ENCODE measurements at places on chromosomes 13 and 19.

- DNase-seq = peak; percentile 88
- H3K4me3 ChIP-seq = no peak overlapping the region
- peaks cover 10% of the 10 kb centered on the region for H3K36me3 ChIP-seq
- no peaks in the 10 kb centered on the region for H3K4me1 ChIP-seq
- H3K27ac ChIP-seq = no peak overlapping the region
- no peaks in the 10 kb centered on the region for H3K27me3 ChIP-seq
Observed at GRCh38 chr19:11496391-11497163, 9.1 kb downstream of the ZNF653 start.

- peak overlapping the region; percentile 50 for H3K4me3 ChIP-seq
- no peaks in the 10 kb centered on the region for H3K36me3 ChIP-seq
- peaks cover 44% of the 10 kb centered on the region for H3K4me1 ChIP-seq
- H3K27ac ChIP-seq = peak overlapping the region; percentile 93
- DNase-seq = peak; percentile 92
Observed at GRCh38 chr19:18416778-18417249, 2.4 kb upstream of the SSBP4 start.

- H3K4me1 ChIP-seq = no peaks in the 10 kb centered on the region
- H3K27me3 ChIP-seq = no peaks in the 10 kb centered on the region
- no peaks in the 10 kb centered on the region for H3K36me3 ChIP-seq
Observed at GRCh38 chr13:97139691-97140090, 82.4 kb upstream of the MBNL2 start.

DNA sequence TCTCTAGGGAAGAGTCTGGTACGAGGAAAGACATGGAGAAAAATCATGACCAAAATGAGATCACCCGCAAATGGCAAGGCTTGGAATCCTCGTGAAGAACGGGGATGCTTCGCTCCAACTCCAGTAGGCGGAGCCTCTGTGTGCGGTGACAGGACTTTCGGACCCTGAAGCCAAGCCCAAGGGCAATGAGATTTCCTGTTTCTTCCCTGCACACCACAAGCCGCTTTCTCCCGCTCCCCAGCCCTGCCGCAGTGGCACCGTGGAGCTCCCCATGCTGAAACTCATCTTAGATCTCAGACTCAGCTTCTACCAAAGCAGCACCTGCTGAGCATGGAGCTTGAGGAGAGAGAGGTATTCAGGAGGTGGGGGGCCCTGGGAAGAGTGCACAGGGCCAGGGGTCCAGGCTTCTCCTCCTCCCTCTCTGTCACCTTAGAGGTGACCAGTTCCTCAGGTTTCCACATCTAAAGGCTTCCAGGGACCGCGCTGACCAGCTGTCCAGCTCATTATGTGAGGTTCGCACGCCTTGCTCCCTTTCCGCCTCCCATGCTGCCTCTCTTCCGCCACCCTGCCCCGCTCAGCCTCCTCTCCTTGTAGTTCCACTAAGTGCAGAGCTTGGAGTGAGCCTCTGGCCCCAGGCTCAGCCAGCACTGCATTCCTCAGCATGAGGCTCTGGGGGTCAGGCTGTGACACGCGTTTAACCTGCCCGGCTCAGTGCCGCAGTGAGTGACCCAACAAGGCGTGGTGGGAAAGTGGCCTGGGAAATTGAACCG, 153.8 kb upstream of the SOX1 start:
- H3K27ac ChIP-seq = no peak overlapping the region
- H3K27me3 ChIP-seq = no peaks in the 10 kb centered on the region
- no peaks in the 10 kb centered on the region for H3K36me3 ChIP-seq
- no peak for DNase-seq
- H3K4me3 ChIP-seq = no peak overlapping the region

GRCh38 chr19:50025794-50026549, at the start of gene ZNF473:
Gene ZNF473, plus strand, starts transcription at chr19:50026005. Its CDS starts 5,078 bp downstream, at chr19:50031083.
- H3K27me3 ChIP-seq = no peaks in the 10 kb centered on the region
- peak within 1 kb of the TSS; percentile 82 for H3K4me3 ChIP-seq
- peaks cover 12% of the 10 kb centered on the region for H3K36me3 ChIP-seq
- peaks cover 11% of the 10 kb centered on the region for H3K4me1 ChIP-seq
- DNase-seq = peak; percentile 86
- peak within 1 kb of the TSS; percentile 91 for H3K27ac ChIP-seq

- DNase-seq = peak; percentile 66
- peaks cover 6% of the 10 kb centered on the region for H3K4me1 ChIP-seq
- H3K36me3 ChIP-seq = no peaks in the 10 kb centered on the region
- H3K4me3 ChIP-seq = no peak overlapping the region
Observed at GRCh38 chr13:66835040-66835628, 395.0 kb downstream of the PCDH9 start.

GRCh38 chr13:78830508-78830907, 171.6 kb upstream of the OBI1 start:
- H3K27ac ChIP-seq = no peak overlapping the region
- H3K27me3 ChIP-seq = no peaks in the 10 kb centered on the region

- H3K27ac ChIP-seq = no peak overlapping the region
- no peak for DNase-seq
- H3K36me3 ChIP-seq = no peaks in the 10 kb centered on the region
- peaks cover 17% of the 10 kb centered on the region for H3K27me3 ChIP-seq
- H3K4me3 ChIP-seq = no peak overlapping the region
Observed at GRCh38 chr13:61417086-61417570, 1.5 kb upstream of the PCDH20 start.

Data from SK-N-SH (cell line).